NCI-H187 (cell line): ENCODE measurements at places on chromosomes 2 and 18.

- no peak for DNase-seq
Observed at GRCh38 chr2:18834341-18834740, 245.0 kb upstream of the NT5C1B start.

DNA sequence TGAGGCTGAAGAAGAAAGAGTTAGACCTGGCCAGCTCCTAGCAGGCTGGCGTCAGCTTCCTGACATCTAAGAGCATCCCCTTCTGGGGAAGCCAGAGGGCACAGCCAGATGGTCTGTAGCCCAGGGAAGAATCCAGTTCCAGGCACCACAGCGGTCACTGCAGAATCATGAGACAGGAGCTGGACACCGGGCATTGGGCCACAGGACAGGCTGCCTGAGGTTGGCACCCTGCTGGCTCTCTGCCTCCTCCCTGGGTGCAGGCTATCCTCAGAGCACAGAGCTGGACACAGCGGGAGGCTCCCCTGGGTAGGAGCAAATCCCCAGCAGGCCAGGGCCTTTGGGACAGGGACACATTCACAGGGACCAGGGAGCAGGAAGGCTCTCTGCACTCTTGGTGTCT, 19.8 kb upstream of the ATOH8 start:
- DNase-seq = no peak

DNA sequence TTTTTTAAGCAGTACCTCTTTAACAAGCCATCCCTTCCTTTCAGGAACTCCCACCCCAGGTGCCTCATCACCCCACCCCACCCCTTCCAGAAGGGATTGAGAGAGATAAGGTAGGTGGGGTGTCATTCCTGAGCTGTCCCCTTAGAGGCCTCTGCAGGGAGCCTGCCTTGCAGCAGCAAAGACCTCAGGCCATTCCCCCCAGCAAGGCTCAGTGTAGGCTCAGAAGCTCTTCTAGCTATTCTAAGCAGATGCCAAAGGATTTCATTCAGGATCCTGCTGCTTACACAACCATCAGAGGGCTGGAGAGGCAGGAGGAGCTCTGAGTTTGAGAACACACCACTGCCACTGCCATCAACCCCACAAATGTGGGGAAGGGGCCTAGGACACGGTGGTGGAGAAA, 5.8 kb upstream of the FIGLA start:
- DNase-seq = no peak

DNA sequence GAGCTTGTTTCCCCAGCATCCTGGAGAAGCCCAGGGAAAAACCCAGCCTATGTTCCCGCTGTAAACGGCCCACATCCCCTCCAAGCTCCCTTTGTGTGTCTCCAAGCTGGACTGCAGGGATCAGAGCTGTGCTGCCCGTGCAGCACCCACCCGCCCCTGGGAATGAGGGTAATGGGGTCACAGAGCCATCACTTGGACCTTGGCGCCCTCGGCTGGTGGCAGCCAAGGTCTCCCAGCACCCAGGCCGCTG, 670 bp upstream of the INPP5D start:
- no peak for DNase-seq

GRCh38 chr2:180609626-180610340, 370.6 kb upstream of the UBE2E3 start:
- DNase-seq = no peak

DNA sequence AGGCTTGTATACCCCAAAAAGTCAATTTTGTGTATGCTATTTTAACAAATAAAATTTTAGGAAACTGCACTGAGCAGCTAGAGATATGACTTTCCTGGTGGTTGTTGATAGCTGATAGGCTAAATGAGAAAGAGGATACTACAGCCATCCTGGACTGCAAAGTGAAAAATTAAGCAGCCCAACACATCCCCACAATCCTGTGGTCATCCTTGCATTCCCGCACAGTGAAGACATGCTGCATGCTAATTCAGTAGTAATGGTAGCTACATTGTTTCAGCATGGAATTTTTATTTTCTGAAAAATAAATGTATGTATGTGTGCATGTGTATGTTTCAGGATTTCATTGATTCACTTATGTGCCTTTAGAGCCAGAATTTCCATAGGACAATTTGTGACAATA, 124.2 kb upstream of the CCDC68 start:
- no peak for DNase-seq

DNA sequence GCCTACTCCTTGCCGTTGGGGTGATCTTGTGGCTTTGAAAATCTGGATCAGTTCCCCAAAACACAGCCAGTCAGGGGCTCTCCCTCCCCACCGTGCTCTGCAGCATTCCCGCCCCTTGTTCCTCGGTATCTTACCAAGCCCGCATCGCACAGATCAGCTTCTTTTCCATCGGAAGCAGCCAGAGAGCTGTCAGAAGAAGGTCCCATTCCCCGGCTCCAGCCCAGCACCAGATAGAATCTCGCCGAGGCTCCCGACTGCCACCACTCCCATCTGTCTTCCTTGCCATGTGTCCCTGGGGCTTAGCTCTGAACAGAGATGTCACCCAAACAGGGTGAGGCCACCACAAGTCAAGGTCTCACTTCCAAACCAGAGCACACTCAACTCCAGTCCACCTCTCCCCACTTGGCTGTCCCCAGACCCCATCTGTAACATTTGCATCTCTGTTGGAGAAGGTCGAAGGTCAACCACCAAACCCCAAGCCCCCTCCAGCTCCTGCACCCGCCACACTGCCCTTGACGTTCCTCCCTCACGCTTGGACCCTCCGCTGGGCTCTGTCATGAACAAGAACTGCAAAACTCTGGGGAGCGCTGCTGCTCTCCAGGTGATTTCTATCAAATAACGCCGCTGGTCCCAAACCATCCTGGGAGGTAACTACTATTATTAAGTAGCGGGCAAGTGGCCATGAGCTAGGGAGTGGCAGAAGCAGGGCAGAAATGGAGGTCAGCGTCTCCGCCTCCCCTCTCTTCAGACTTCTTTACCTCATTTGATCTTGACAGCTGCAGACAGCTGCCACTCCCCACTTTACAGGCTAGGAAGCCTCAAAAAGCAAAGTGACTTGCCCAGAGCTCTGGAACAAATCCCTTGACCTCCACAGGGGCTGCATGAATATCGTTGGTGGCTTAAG, 70.0 kb upstream of the TAF1B start:
- no peak for DNase-seq

DNA sequence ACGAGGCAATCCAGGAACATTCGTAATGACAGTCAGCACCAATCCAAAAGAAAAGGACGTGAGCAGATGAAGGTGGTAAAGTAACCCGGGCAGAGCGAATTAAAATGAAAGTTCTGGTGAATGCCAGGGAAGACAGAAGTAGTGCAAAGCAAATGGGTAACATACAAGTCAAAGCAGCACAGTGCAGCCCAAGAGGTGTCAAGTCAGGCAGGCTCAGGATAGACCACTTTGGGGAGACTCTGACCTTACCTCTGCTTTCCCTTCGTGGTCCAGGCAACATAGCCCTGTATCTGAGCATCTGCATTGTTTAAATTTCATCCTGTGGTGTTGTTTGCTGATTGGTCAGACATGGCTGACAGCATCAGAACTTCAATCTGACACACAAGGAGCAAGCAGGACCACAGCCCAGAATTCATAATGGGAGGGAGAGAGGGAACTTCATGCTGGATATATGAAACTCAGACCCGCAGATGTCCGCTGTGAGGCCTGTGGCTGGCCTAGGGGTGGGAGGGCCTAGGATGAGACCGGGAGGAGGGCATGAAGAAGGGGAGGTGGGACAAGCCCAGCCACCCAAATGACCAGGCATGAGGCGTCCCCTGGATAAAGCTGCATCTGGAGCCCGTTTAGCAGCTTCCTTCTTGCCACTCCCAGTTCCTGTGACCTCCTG, 285.7 kb downstream of the TCF4 start:
- DNase-seq = no peak
